Hematopoietic multipotent progenitor cell treated with erythropoietin and hydrocortisone succinate and interleukin-3 and kit ligand, for 4 days (in vitro differentiated cells): ENCODE measurements at places on chromosomes 12 and 14.
A peak's percentile ranks its signal among the peaks of the same experiment; 100 is the strongest.

GRCh38 chr12:14768823-14769405, 34.4 kb downstream of the WBP11 start:
- no peak for DNase-seq

DNA sequence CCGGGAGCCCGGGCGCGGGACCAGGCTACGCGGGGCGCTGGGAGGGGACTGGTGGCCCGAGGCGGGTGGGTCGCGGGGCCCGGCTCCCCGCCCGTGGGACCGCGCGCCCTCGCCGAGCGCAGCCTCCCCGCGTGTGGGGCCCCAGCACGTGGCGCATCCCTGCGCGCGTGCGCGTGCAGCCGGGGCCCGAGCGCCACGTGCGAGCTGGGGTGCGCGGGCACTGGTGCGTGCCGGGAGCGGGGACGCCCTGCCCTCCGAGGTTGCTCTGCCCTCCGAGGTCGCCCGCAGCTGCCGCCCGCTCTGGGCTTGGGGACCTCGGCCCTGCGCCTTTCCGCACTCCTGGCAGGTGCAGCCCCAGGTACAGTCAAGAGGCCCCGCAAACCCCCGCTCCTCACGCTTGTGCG, 365 bp upstream of the CCDC88C start:
- DNase-seq: peak; percentile 90

DNA sequence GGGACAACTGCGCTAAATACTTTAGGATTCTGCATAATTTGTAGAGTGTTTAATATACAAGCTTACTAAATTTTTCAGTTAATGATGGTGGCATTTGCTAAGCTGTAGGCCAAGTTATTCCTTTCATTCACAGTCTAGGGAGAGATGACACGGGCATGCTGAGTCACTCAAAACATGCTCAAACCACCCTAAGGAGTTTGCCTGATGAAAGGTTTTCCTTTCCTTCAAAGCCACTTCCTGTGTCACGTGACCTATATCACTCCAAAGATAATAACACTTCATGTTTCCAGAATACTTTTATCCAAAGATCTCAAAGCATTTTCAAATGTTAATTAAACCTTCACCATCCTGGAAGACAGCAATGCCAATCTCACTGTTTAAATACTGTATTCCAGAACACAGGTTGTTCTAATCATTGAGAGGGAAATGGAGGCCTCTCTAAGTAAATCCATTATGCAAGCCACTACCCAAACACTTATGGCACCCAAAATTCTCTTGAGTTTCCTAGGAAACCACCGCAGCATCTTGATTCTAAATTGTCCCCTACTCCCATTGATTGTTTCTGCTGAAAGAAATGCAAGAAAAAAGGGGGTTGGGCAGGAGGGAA, 207.0 kb upstream of the CDKN3 start:
- peak; percentile 16 for DNase-seq

DNA sequence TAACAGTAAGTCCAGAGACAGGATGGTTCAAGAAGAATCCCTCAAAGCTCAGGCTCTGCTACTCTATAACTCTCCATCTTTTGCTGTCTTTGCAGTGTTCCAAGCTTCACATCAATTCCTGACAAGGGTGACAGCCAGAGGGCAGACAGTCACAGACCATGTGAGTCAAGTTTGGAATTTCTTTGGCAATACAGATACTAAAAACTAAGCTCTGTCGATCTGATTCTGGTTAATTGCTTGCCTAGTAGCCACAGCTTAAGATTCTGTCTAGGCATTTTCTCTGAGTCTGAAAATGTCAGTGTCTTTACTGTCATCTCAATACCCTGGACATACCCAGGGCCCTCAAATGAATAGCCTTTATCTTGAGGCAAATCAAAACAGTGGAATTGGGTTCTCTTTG, 153.7 kb downstream of the CEP128 start:
- DNase-seq: no peak

DNA sequence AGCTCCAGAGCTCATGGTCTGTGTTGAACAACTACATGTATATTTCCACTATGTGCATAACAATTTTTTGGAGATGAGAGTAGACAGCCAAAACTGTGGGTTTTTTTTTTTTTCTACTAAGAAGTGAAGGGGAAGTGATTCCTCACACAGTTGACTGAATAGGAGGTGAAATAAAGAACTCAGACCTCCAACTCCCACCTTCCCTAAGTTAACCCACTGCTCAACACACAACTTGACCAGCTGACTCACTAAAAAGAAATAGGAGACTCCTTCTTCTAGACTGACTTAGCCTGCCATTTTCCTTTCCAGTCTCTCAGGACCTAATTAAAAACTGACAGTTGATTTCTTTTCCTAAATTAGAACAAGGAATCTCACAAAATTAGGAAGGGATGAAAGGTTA, 1.7 kb downstream of the M6PR start:
- peak; percentile 27 for DNase-seq

DNA sequence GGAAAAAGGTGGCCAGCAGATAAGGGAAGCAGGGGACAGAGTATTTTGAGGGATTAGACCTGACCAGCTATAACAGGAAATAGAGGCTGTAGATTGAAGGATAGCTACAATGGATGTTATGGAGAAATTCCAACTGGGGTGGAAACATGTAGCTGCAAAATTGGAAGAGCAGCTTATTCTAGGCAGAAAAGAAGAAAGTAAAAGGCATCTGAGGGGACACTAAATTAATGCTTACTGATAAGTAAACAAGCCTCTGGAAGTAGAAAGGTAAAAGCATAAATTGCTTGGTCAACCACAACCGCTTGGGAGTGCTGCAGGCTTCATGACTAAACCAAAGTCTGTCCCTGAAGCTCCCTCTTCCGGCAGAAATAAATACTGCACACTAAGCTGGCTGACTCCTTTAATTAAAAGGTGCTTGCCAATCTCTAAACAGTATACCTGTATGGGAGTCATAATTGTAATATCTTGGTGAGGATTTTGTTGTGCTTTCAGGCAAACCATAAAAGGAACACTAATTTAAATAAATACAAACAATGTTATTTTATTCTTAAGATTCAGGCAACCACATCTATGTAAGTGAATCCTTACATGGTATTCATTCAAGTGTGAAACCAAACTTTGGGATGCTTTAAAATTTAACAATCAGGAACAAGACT, 7.7 kb downstream of the UBC start:
- DNase-seq: peak; percentile 97

GRCh38 chr12:24127919-24128721, 178.7 kb upstream of the SOX5 start:
- DNase-seq: no peak

GRCh38 chr12:55862286-55862685, 19.6 kb upstream of the MMP19 start:
- DNase-seq: no peak

GRCh38 chr12:59093073-59093772, 172.9 kb upstream of the LRIG3 start:
- no peak for DNase-seq

DNA sequence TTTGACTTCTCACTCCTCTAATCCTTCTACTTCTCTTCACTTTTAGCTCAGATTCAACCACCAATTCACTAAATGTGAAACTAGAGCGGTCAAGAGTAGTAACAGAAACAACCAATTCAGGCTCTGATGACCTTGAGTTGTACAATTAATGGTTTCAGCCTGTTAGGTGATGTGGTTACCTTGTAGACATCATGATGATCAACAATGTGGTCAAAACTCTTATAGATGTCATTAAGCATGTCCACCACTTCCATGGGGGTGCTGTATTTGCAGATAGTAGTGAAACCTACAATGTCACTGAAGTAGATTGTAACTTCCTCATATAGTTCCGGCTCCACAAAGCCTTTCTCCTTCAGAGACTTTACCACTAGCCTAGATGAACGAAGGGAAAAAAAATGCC, 54.1 kb upstream of the PLBD1 start:
- peak; percentile 57 for DNase-seq
